ENCODE measurements at places on chromosomes 3 and 15. TPM values are rescaled to one million over a fixed set of nuclear protein-coding genes. Genes with fewer than 3 reads are reported as not detected.

Gene SGO1
- 4.5 TPM for polyA plus RNA-seq

Gene EMC7
- 46.1 TPM for polyA plus RNA-seq

Gene GOLGA8S
- polyA plus RNA-seq = 0.92 TPM

Gene HTR3E
- polyA plus RNA-seq = not detected

Gene TLR9
- 0.44 TPM for polyA plus RNA-seq

Gene CORO2B
- 4.4 TPM for polyA plus RNA-seq

Gene GABRR3
- not detected for polyA plus RNA-seq

Gene ZNF660
- polyA plus RNA-seq = 4.1 TPM

DNA sequence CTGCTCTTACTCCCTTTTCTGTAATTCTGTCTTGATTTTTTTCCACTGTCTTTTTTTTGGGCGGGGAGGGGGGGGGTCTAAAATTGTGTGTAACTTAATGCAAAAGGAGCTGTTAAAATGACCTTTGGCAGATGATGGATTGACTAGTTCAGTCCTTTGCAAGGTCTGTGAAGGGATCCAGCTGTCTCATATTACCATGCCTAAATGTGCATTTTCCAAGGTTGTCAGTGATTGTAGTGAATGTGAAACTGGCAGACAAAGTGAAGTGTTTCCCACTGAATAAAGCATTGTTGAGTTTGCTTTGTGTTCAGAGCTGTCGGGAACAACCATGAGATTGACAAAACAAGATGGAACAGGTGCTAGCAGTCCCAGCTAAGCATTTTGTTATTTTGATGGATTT lies 110.1 kb upstream of the SKOR1 start:
- DNase-seq = peak; percentile 24

- DNase-seq = no peak
Observed at GRCh38 chr15:64182859-64183370, 20.1 kb upstream of the PPIB start.

DNA sequence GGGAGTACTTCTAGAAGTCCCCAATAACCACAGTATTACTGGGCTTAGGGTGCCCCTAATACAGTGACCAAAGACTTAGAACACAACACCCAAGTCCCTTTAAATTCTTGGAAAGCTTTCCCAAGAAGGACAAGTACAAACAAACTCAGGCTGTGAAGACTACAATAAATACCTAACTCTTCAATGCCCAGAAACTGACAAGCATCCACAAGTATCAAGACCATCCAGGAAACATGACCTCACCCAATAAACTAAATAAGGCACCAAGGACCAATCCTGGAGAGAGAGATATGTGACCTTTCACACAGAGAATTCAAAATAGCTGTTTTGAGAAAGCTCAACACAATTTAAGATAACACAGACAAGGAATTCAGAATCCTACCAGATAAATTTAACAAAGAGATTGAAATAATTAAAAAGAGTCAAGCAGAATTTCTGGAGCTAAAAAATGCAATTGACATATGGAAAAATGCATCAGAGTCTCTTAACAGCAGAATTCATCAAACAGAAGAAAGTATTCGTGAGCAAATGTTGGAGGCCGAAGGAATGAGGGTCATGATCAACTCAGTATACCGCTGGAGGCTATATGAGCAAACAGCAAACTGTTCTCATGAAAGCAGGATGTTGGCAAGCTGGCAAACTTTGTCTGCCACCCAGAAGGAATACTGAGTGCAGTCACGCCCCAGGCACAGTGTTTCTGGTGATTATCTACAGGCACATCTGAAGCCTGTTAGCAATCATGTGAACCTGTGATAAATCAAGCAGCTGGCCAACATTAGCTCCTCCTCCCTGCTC lies 87.0 kb upstream of the NECTIN3 start:
- no peak for DNase-seq

GRCh38 chr3:188170461-188171459 lies 16.8 kb downstream of the LPP start:
- no peak for DNase-seq

GRCh38 chr3:142098964-142099363 lies 50.4 kb downstream of the TFDP2 start:
- no peak for DNase-seq

- DNase-seq = no peak
Observed at GRCh38 chr3:112170046-112170445, 37.0 kb upstream of the GCSAM start.

- DNase-seq = no peak
Observed at GRCh38 chr3:143856252-143856970, 8.1 kb upstream of the SLC9A9 start.

GRCh38 chr3:112412494-112412893 lies 79.5 kb downstream of the CD200 start:
- DNase-seq = no peak

DNA sequence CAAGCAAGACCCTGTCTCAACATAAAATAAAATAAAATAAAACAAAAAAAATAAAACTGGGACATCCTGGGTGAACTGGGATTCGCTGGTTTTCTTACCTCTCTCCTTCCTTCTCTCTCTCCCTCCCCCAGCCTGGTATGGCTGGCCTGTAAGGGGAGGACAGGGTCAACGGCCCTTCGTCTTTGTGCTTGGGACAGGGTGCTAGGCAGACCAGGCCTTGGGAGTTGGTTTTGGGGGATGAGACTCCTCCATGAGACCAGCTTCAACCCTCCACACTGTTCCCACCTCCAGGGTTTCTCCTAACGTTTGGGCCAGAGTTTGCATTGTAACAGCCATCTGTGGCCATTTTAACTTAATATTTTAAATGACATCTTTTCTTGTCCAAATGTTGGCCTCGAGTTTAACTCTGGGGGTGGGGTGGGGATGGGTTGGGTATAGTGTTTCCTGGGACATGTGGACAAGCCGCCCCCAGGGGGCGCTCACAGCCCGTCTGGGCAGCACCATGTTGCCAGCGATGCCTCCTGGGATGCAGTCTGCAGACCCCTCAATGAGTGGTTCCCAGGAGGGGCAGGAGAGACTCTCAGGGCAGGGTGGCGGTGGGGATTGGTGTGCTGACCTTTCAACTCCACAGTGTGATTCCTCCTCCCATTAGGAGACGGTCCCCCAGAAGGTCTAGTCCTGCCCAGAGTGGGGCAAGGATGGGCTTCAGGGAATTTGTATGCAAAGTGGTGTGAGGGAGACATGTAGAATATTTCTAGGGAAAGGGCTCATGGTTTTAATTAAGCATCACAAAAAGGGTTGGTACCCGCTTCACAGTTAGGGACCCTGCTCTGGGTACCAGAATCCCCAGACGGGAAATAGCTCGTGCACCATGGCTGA lies 37.7 kb upstream of the LCTL start:
- DNase-seq = no peak

DNA sequence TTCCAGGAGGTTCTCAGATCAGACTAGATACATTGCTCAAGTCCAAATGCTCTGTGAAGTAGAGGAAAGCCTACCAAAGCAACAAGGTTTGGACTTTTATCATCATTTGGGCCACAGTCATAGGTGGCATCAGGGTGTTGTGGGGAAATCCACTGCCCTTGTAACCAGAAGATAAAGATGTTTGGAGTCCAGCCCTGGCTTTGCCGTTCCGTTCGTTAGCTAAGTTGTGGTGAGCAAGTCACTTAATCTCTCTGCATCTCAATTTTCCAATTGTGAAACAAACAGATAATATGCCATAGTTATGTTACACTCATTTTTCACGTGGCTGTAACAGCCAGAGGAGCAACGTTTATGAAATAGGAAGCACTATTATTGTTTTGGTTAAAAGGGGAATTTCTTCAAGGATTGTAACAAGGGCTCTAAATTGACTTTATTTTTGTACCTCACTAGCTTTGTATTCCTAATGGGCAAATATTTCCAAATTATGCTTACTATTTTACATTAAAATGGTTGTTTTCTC lies 125.6 kb downstream of the CD47 start:
- DNase-seq = no peak

GRCh38 chr3:78049521-78049920 lies 1009.6 kb downstream of the ROBO2 start:
- no peak for DNase-seq

DNA sequence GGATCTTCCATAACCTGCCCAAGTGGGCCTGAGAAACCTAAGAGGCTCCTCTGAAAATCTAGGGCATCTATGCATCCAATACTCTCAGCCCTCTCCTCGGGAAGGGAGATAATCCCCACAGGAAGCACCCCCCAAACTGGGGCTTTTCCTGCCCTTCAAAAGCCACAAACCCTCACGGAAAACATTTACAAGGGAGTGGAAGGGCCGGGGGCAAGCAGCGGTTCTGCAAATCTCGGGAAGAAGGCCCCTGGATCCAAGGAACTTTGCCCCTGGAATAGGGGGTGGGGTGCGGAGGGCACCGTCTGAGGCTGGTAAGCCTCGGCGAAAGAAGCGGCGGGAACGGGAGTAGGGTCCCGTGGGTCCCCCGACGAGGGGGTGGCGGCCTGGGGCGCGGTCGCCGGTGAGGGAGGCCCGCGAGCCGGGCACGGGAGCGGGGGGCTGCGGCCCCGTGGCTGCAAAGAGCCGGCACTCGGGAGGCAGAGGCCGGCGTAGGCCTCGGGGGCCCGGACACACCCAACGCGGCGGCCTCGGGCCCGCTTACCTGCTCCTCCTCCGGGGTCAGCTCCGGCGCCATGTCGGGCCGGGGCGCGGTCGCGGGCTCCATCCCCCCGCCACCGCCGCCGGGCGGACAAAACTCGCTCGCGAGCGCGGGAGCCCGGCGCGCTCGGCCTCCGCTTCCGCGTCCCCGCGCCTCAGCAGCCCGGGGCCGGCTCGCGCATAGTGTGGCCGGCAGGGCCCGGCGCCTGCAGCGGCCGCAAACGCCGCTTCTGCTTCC lies 755 bp downstream of the PTPN9 start:
- no peak for DNase-seq

GRCh38 chr15:58715266-58715917 lies 34.1 kb downstream of the ADAM10 start:
- DNase-seq = no peak

GRCh38 chr15:77168141-77168540 lies 97.2 kb upstream of the TSPAN3 start:
- no peak for DNase-seq

DNA sequence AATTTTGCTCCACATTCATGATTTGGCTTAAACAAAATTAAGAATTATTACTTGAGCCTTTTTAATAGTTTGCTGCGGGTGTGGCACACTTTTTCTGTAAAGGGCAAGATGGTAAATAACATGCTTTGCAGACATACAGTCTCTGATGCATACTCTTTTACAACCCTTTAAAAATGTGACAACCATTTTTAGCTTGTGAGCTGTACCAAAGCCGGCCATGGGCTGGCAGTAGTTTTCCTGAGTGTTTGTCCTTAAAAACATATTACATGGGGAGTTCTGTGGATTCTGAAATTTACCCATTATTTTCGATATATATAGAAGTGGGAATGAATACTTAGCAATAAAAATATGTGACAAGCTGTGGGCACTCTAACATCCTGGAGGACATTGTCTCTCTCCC lies 163.4 kb downstream of the FNDC3B start:
- no peak for DNase-seq

DNA sequence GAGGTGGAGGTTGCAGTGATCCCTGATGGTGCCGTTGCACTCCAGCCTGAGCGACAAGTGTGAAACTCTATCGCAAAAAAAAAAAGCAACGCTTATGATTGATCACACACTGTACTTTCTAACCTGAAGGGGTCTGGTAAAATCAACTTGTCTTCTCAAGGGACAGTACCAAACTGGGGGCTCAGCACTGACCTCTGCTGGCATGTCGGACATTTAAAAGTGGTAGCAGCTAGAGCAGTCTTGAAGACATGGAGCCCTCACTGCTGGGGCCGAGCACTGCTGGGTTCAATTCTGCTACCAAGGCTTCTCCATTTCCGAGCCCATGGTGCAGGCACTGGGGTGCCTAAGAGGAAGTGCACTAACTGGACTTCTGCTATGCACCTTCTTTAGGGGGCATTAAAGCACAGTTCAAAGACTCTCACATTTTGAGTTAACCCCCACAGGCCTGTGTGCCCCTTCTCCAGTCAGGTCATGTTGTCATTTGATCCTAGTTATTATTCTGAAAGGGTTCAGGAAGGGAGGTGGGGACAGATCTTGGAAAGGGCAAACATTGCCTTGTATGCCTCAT lies 26.4 kb upstream of the LAMP3 start:
- no peak for DNase-seq

DNA sequence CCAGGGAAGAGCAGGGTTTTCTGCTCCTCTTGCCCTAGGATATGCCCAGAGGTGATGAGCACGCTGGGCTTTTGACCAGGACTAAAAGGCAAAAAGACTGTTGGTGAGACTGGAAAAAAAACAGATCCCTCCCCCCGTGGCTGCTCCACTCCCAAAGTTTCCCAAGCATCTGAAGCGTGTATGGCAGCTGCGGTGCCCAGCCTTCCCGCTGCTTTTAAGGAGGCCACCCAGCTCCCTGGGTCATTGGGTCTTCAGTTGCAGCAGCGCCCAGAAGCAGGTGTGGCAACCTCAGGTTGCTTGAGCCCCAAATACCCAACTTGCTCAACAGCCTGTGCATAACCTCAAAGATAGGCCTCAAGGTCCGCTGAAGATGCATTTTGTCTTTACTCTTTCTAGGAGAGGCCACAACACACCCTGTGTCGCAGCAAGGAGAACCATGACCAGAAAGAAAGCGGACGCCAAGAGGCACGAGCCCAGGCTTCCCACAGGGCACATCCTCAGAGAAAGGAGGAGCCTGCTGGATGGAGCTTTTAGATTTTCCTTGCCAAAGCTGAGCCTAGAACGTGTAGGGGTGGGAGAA lies 2.0 kb downstream of the SRGAP3 start:
- DNase-seq = no peak

- no peak for DNase-seq
Observed at GRCh38 chr3:72247645-72248388, 462.9 kb upstream of the PROK2 start.

DNA sequence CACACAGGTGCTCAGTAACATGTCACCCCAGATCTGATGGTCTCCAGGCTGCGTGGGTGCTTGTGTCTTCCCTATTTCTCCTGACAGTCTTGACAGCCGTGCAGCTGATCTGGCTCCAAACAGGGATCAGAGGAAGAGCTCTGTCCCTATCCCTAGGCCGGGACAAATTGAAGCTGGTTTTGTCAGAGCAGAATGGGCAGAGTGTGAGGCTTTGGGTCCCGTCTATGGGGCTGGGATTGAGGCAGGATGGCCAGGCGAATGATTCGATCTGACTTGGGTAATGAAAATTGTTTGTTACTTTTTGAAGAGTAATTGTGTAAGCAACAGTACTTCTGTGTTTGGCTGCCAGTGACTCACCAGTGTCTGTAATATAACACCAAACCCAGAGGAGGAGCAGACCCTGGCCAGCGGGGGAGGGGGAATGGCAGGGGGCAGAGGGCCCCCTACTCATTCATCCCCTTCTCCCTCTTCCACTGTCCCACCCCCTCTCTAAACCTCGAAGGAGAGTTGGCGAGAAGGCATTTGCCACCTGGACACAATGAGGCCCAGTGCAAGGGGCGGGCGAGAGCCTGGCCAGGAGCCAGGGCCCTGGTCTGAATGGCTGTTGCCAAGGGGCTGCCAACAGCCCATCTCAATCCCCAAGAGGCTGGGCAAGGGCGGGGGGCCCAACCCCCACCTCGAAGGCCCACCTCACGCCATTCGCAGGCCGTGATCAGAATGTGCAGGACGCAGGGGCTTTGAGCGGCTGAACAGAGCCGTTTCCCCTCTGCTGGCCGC lies 4.9 kb upstream of the MAGEF1 start:
- DNase-seq = no peak

DNA sequence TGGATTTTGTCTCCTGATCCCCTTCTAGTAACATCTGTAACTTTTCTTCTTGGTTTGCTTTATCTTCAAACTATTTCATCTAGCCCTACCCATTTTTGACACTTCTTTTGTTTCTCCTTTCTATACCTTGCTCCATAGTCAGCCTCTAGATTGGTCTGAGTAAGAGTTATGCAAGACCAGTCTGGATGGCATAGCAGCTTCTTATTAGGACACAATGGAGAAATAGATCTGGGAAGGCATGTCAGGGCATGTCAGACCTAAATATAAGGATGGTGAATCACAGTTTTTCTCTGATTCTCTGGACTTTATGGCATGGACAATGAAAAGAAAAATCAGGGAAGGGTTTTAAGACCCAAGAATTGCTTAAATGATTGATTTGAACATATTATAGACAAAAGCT lies 452.5 kb downstream of the RAP2B start:
- no peak for DNase-seq

All from forelimb muscle (tissue), 1 donor.